Activated naive CD4-positive, alpha-beta T cell treated with anti-CD3 and anti-CD28 coated beads for 36 hours (primary cell): ENCODE measurements at places on chromosomes 11 and 22. TPM values are rescaled to one million over a fixed set of nuclear protein-coding genes. Genes with fewer than 3 reads are reported as not detected.

MTCH2 gene
- 93.7 TPM for total RNA-seq

AIFM3 gene
- 0.07 TPM for total RNA-seq

IGLL1 gene
- total RNA-seq: not detected

MPZL2 gene
- 28.4 TPM for total RNA-seq

GLYAT gene
- not detected for total RNA-seq

TSPAN18 gene
- 8.4 TPM for total RNA-seq

NDUFS8 gene
- total RNA-seq: 142 TPM

NPTXR gene
- 1.5 TPM for total RNA-seq

GRCh38 chr11:75508051-75508561 is 17.6 kb downstream of the GDPD5 start:
- DNase-seq: peak; percentile 57

GRCh38 chr11:75337195-75337654 is 14.2 kb downstream of the ARRB1 start:
- DNase-seq: no peak

GRCh38 chr11:34317036-34317360 is 40.8 kb downstream of the ABTB2 start:
- no peak for DNase-seq

DNA sequence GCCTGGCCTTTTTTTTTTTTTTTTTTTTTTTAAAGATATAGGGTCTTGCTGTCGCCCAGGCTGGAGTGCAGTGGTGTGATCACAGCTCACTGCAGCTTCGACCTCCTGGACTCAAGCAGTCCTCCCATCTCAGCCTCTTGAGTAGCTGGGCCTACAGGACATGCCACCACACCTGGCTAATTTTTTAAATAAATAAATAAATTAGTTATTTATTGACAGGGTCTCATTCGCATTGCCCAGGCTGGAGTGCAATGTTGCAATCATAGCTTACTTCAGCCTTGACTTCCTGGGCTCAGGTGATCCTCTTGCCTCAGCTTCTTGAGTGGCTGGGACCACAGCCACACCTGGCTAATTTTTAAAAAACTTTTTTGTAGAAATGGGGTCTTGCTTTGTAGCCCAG is 10.5 kb downstream of the AP2A2 start:
- DNase-seq: no peak

DNA sequence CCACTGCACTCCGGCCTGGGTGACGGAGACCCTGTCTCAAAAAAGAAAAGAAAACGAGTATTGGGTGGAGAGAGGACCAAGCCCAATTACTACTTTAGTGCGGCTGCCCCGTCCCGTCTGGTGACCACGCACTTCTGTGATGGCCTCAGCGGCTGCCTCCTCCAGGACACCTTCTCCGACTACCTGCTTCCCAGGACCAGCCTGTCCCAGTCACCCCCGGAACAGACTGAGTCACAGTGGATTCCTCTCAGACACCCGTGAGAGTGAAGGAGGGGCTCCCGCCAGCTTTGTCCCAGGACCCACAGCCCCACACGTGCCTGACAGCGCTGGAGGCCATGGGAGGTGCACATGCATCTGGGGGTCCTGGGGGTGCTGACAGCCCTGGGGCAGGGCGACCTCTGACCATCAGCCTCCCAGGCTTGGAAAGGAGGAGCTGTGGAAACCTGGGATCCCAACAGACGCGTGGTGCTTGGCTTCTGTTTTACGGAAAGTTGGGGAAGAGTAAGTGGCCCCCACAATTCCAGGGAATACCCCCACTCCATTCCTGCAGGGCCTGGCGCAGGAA is 4.8 kb downstream of the DRD4 start:
- no peak for DNase-seq

GRCh38 chr11:13329670-13330356 is 52.2 kb downstream of the BMAL1 start:
- DNase-seq: no peak

- peak; percentile 35 for DNase-seq
These were observed 113.6 kb downstream of the MICAL2 start for GRCh38 chr11:12223771-12224536.

GRCh38 chr22:21761994-21762680 is 26.5 kb upstream of the YPEL1 start:
- DNase-seq: no peak

DNA sequence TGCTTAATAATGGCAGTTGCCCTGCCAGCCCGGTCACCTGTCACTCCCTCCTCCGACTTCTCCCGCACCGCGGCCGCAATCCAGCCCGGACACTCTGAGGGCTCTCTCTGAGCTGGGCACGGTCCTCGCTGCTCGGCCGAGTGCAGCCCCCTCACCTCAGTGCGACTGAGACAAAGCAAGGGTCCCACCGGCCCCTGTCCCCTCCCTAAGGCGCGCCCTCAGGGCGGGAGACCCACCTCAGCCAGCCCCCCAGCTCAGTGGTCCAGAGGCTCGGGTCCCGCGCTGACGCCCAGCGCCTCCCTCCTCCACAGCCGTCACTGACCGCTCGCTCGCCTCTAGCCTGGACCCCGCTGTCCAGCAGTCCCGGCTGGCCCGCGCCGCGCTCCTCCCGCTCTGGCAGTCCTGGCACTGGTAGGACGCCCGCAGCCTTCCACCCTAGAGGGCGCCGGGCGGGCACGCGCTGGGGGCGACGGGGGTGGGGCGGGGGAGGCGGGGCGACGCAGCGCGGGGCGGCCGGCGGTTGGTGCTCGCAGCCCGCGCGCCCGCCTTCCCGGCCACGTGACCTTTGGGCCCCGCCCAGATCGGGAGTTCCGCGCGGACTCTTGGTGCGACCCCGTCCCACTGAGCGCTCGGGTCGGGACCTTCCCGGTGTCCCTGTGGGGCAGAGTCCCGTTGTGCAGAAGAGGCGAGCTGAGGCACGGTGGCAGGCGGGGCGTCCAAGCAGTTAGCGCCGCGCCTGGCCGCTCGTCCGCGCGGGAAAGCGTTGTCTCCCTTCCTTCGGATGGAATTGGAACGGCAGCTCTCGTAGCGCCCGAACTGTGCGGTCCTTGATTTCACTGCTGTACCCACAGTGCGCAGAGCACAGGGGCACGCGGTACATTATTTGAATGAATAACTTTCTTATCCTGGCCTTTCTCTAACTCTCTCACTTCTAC is 7.8 kb upstream of the L3MBTL2 start:
- peak; percentile 77 for DNase-seq

DNA sequence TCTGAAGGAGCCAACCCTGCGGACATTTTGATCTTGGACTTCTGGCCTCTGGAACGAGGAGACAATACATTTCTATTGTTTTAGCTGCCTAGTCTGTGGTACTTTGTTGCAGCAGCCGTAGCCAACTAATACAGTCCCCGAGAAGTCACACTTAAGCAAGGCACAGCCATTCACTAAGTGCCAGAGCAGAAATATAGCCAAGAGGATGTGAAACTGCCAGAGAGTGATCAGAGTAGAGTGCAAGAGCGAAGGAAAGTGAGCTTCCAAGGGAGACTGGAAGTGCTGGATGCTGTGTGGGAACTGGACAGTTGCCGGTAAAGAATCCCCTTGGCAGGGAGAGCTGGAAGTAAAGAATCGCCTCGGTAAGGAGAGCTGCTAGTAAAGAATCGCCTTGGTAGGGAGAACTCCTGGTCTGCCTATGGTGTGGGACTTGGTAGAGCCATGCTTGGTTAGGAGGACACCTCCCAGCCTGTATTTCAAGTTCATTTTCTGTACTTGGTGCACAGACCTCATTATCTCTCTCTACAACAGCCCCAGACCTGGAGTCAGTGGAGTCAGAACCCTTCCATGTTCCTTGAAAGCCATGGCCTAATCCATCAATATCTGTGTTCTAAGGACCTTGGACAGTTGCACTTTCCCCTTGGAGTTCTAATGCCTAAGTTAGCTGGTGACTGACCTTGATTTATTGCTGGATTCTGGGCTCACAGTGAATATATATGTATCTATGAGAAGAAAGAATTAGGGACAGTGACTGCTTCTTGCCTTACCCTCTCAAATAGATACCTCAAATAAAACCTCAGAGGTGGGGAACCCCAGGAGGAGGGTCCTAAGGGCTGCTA is 162.1 kb downstream of the LDLRAD3 start:
- no peak for DNase-seq

- DNase-seq: no peak
These were observed 10.4 kb upstream of the LINC01488 start for GRCh38 chr11:69470793-69471728.

GRCh38 chr22:17764036-17764435 is 10.2 kb downstream of the BID start:
- DNase-seq: no peak

- no peak for DNase-seq
These were observed 306.7 kb downstream of the ST3GAL4 start for GRCh38 chr11:126662035-126662790.

GRCh38 chr11:60835534-60835846 is 6.4 kb upstream of the CCDC86 start:
- no peak for DNase-seq

DNA sequence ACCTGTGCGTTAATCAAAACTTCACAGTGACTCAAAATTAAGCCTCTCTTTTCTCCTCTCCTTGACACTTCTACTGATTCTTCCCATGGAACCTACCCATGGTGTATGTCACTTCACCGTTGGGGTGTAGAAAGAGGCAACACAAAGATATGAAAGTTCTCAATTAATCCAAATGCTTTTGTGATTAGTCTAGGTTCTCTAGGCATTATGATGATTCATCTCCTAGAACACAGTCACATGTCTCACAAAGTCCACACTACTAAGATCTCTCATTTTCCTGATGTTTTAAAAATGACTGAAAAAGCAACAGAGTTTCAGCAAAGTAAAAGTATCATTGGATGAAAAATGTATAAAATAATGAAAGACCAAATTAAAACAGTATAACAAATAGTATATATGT is 13.7 kb upstream of the SCGB2A2 start:
- DNase-seq: no peak

GRCh38 chr22:48849963-48850657 is 977.6 kb downstream of the BRD1 start:
- DNase-seq: no peak

- no peak for DNase-seq
These were observed 45.4 kb downstream of the TIMP3 start for GRCh38 chr22:32846780-32847491.

DNA sequence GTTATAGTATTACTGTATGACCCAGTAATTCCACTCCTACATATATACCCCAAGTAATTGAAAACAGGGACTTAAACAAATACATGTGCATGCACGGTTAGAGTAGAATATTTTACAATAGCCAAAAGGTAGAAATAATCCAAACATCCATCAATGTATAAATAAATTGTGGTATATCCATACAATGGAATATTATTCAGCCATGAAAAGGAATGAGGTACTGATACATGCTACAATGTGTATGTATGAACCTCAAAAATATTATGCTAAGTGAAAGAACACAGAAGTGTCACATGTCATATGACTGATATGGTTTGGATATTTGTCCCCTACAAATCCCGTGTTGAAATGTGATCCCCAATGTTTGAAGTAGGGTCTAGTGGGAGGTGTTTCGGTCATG is 560.8 kb upstream of the LARGE1 start:
- no peak for DNase-seq

DNA sequence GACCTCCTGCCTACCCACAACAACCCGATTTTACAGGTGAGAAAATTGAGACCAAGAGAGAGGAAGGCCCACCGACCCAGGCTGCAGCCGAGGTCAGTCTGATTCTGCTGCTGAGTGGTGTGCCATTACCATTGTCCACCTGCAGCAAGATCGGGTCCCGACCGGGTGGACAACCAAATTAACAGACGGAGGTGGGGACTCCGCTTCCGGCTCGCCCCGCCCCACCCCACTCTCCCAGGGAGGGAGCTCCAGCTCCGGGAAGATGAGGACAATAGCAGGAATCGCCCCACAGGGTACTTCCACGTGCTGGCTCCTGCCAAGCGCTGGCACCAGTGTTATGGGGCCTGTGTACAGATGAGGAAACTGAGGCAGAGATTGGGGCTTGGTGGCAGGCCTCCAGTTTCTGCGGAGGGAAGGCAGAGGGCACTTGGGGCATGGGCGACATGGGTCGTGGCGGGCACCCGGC is 425 bp upstream of the KDELR3 start:
- DNase-seq: no peak

DNA sequence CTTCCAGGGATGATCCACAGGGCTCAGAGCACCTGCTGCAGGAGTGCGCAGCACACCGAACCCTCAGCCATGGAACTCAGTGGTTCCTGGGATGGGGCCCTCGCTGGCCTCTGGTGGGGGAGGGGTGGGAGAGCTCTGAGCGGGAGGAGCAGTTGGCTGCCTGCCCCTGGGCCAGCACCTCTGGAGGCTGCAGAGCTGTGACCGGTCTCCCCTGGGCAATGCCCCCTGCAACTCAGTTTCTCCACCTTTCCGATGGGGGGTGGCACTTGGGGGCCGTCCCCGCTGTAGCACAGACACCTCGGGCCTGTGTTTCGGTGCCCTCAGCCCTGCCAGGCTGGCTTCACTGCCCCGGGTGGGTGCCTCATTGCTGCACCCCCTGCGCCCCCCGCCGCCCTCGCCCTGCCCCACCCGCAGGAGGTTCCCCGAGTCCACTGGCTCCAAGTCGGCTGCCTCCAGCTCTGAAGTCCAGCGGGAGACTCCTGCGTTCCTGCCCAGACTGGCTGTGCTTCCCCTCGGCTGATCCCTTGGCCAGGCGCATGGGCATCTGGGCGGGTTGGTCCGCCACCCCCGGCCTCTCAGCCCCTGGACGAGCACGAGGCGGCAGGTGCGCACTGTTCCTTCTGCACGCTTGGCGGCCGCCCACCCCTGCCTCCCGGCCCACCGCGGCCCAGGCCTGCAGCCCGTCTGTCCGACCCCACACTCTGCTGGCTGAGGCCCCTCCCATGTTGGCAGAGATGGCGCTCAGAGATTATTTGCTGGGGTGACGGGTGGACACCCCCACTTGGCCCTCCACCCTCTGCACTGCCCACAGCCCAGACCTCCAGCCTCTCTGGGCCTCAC is 1.8 kb downstream of the MUC6 start:
- DNase-seq: no peak

DNA sequence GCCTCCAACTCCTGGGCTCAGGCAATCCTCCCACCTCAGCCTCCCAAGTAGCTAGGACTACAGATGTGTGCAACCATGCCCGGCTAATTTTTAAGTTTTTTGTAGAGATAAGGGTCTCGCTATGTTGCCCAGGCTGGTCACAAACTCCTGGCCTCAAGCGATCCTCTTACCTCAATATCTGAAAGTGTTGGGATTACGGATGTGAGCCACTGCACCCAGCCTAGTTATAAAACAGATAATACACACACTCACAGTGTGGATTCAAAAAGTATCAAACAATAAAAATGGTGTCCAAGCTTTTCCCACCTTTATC is 377 bp upstream of the CCDC188 start:
- DNase-seq: no peak

DNA sequence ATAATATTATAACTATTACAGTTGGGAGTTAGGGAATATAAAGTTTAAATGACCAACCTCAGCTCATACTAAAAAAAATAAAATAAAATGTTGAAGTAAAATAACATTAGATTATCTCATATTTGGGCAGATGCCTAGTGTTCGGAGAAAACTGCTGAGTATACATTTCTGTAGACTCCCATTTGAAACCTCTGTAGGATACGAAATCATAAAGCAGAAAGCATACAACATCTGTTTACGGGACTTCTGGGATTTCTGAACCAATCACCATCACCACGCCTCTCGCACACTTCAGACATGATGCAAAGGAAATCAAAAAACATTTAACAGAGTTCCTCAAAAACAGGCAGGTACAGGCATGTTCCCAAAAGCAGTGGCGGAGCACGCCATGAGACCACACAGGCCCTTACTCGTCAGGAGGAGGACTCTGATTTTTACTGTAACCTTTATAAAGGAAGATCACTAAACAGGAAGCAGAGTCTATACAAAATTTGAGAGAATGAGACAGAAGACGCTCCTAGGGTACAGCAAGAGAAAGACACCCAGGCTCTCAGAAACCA is 8.6 kb downstream of the ZNF195 start:
- no peak for DNase-seq

- DNase-seq: no peak
These were observed 246.5 kb downstream of the CADM1 start for GRCh38 chr11:115257678-115258077.

GRCh38 chr22:46078241-46079092 is 71.9 kb upstream of the PPARA start:
- DNase-seq: no peak
